ENCODE measurements at places on chromosomes 12 and 14.

DNA sequence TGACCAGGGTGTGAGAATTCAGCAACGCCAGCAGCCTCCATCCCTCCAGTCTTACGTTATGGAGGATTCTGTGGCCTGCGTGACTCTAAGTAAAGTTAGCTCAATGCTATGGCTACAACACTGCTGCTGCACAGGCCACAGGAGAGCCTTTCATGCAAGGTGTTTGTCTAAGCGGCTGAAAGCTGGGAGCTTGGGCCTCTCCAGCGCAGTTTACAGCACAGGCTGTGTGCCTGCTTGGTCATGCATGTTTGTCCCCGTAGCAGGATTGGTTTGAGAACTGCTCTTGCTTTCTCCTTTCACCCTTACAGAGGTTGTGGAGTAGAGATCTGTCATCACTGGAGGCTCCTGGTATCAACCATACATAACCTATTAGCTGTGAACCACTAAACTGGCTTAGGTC, 113.1 kb upstream of the TMCC3 start:
- DNase-seq: no peak

- DNase-seq: no peak
These were observed 209.7 kb upstream of the EGLN3 start for GRCh38 chr14:34160619-34161018.

GRCh38 chr14:71554959-71555612, 377.1 kb upstream of the RGS6 start:
- no peak for DNase-seq

DNA sequence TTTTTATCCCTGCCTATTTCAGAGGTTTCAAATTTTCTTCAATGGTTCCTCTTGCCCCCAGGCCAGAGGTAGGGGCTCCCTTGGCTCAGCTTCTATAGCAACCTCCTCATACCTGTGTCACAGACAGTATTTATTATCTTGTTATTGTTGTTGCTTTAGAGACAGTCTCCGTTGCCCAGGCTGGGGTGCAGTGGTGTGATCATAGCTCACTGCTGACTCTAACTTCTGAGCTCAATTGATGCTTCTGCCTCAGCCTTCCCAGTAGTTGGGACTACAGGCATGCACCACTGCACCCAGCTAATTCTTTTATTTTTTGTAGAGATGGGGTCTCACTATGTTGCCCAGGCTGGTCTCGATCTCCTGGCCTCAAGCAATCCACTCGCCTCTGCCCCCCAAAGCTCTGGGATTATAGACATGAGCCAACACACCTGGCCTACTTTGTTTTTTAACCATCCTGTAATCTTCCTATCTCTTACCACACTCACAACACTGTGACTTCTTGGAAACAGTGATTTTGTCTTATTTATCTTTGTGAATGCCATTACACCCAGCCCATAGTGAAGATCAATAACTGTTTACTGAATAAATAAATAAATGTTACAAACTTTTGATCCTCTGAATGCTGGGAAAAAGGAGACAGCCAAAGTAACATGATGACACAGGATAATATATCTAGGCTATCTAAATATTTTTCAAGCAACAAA, 95.9 kb downstream of the PHLDA1 start:
- DNase-seq: no peak

DNA sequence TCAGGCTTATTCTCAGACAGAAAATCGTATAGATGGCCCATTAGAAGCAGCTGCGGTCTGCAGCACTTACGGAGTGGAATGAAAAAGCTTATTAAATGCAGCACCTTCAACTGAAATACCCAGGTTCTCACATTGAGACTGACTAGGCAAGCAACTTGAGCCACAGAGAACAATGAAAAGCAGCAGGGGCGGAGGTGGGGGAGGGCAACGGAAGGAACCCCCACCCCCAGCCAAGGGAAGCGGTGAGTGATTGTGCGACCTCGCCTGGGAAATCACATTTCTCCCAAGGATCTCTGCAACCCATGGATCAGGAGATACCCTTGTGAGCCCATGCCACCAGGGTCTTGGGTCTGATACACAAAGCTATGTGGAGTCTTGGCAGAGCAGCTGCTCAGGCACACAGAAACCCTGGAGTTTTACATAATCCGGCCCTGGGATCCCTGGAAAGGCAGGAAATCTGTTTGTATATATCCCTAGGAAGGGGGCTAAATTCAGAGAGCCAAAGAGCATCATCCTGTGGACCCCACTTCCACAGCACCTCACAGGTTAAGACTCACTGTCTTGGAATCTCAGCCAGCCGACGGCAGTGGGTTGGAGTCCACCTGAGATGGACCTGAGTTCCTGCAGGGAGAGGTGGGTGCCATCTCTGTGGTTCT, 38.1 kb downstream of the PZP start:
- no peak for DNase-seq

DNA sequence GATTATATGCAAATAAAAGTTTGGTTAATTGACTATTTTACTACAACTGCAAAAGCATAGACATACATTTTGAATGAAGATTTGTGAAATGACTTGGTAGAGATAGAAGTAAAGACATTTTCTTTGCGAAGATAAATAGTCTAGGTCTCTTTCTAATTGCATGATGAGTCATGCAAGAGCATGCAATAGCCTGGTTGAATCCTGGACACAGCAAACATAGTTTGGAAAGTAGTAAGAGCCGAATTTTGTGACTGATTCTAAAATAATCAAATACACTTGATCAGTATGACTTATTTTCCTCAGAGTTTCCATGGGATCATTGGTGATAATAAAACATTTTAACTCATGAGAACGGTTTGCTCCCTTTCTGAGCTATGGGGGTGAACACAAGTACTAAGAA, 27.7 kb upstream of the CAND1 start:
- no peak for DNase-seq

- DNase-seq: no peak
These were observed 83.7 kb downstream of the NINJ2 start for GRCh38 chr12:579420-580110.

DNA sequence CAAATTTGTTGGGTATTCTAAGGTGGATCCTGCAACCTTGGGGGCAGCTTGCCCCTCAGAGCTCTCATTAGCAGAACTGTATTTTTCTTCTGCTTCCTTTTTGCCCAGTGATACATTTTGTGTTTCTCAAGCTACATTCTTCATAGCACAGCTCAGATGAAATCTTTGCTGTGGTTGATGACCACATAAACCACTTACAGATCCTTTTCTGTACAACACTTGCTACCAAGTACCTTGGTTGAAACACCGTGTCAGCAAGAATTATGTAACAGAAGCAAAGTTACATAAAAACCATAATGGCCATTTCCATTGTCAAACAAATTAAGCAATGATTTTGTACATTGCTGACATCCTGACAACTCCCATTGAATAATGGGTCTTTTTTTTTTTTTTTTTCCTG, 9.7 kb upstream of the PLBD1 start:
- no peak for DNase-seq
